Stimulated activated CD8-positive, alpha-beta memory T cell treated with anti-CD3 and anti-CD28 coated beads, Interleukin-2, amount 100 ng/mL, for 48 hours (primary cell): ENCODE measurements at places on chromosomes 2 and 18.

DNA sequence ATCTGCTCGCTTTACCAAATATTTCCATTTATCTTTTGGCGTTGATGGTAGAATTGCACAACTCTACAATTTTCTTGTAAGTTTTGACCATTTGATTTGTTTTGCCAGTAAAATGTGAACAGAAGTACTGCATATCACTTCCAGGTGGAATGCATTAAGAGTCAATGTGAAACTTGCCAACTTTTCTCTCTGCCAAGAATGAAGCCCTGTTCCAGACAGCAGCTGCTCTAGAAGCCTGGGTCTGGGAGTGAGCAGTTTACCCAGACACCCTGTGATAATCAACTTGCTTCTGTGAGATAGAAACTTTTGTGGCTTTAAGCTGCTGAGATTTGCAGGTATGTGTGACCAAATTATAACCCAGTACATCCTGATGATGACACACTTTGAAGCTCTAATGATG, 115.9 kb upstream of the SYT4 start:
- DNase-seq: no peak

- DNase-seq: no peak
Observed at GRCh38 chr2:72949642-72950041, 32.3 kb downstream of the EMX1 start.

- no peak for DNase-seq
Observed at GRCh38 chr18:72965616-72966015, 97.8 kb upstream of the NETO1 start.

DNA sequence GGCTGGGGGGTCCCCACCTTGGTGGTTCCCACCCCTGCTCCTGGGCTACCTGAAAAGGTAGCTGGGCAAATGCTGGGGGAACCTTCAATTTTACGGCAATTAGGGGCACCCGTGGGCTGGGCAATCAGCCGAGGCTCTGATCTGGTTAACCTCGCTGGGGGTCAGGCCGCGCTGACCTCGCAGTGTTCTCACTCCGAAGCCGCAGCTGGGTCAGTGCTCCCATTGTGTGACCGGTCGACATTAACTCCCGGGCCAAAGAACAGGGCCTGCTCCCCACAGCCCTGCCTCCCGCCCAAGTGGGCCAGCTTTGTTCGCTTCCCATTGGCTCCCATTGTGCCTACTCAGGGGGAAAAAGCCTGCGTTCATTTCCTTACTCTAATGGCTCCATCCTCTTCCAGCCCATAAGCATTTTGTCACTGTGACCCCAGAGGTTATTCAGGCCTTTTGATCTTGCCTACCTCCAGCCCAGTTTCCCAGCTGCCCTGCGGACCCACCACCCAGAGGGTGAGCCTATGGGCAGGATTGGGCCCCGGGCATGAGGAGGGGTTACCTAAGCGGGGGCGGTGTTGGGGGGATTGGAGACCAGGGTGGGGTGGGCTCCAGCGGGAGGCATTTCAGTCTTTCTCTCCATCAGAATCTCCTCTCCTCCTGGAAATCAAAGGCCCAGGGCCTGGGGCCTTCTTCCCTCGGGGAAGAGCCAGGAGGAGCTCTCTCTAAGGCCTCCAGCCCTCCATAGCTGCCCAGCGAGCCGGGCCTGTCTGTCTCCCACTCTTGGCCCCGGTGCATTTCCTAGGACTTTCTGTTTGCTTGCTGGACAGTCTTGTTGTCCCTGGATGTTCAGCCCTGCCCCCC, 90.1 kb downstream of the MYCN start:
- DNase-seq: no peak

GRCh38 chr2:183186296-183186695, 62.1 kb downstream of the NUP35 start:
- DNase-seq: no peak

DNA sequence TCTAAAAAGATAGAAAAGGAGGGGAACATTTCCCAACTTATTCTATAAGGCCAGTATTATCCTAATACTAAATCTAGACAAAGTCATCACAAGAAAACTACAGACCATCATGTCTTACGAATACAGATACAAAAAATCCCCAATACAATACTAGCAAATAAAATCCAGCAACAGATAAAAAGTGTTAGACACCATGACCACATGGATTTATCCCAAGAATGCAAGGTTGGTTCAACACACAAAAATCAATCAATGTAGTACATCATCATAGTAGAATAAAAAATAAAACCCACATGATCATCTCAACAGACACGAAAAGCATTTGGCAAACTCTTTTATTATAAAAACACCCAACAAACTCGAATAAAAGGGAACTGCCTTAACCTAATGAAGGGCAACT, 18.5 kb downstream of the SLC66A2 start:
- no peak for DNase-seq

- no peak for DNase-seq
Observed at GRCh38 chr2:31081492-31081891, 56.7 kb downstream of the GALNT14 start.

GRCh38 chr2:209463226-209463625, 39.4 kb downstream of the MAP2 start:
- DNase-seq: no peak

DNA sequence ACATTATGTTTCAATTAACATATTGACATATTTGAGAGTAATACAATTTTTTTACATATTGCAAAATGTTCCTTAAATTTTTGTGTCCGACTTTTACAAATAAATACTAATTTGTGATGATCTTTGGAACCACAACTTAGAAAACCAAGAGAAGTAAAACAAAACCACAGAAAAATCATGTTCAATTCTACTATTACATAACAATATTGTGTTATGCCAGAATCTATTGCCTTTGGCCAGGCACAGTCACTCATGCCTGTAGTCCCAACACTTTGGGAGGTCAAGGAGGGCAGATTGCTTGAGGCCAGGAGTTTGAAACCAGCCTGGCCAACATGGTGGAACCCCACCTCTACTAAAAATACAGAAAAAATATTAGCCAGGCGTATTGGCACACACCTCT, 92.8 kb upstream of the APCDD1 start:
- no peak for DNase-seq

- DNase-seq: no peak
Observed at GRCh38 chr2:112301171-112301584, 25.8 kb downstream of the ZC3H6 start.

DNA sequence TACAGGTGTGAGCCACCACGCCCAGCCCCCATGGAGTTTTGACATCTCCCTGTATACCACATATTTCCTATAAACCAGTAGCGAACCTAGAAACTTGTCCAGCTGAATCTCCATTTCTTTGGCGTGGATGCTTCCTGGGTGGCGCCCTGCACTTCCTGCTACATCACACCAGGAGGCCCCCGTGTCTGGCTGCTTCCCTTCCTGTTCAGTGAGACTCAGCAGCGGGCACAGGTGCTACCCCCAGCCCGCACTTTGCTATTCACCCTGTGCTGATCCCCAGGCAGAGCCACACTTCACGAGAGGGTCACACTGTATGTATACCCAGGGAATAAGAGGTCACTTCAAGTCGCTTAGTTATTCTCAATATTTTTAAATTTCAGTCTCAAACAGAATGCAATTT, 35.0 kb downstream of the CYP27C1 start:
- DNase-seq: no peak

DNA sequence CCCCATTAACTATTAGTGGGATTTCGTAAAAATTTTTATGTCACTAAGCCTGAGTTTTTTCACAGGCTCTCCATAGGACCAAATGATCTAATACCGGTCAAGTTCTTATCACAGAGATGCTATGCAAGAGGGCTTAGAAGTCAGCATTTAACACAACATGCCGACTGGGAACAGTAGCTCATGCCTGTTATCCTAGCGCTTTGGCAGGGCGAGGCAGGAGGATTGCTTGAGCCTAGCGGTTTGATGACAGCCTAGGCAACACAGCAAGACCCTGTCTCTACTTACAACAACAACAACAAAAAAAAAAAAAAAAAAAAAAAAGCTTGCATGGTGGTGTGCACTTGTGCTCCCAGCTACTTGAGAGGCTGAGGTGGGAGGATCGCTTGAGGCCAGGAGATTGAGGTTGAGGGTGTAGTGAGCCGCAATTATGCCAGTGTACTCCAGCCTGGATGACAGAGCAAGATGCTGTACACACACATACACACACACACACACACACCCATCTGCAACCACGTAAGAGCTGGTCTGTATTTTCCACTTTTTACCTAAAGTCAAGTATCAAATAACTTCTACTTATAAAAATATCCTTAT, 67.6 kb upstream of the FAM124B start:
- DNase-seq: no peak

- DNase-seq: no peak
Observed at GRCh38 chr2:176418768-176419167, 149.5 kb downstream of the MTX2 start.

GRCh38 chr2:224017957-224018356, 21.1 kb downstream of the SERPINE2 start:
- DNase-seq: no peak

DNA sequence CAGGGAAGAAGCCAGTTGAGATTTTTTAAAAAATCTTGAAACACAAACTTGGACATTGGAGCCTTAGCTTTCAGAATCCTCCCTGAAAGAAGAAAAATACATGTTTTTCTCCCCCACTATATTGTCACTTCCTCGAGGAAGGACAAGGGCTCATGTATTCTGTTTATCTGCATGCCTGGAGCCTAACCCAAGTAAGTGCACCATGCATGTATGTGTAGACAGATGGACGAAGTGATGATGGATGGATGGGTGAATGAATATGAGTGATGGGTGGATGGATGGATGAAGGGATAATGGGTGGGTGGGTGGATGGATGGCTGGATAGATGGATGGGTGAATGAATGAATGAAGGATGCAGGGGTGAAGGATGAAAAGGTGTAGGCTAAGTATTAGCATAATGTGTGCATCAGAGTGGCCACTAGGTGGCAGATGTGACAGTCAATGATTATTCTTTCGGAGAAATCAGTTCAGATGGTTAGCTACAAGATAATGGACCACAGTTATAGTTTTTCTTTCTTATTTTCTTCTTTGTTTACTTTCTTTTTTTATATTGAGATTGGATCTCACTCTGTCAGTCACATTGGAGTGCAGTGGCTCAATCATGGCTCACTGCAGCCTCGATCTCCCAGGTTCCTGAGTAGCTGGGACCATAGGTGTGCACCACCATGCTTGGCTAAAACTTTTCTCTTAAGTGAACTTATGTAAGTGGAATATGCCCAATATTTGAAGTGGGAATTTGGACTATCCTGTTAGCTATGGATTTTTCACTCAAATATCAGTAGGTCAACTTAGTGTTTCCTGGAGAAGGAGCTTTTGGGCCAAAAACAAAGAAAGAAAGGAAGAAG, 18.5 kb upstream of the CCDC93 start:
- no peak for DNase-seq

DNA sequence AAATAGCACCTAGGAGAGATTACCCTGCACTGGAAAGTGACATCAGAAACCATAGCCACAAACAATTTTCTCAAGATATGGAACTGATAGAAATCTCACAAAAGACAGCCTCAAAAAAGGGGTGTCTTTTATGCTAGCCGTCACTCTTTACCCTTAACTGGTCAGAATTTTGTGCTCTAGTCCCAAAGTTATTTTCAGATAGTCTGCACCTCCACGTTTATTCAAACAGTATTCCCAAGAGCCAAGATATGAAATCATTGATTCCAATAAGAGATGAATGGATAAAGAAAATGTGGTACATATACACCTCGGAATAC, 23.5 kb upstream of the PMAIP1 start:
- no peak for DNase-seq

DNA sequence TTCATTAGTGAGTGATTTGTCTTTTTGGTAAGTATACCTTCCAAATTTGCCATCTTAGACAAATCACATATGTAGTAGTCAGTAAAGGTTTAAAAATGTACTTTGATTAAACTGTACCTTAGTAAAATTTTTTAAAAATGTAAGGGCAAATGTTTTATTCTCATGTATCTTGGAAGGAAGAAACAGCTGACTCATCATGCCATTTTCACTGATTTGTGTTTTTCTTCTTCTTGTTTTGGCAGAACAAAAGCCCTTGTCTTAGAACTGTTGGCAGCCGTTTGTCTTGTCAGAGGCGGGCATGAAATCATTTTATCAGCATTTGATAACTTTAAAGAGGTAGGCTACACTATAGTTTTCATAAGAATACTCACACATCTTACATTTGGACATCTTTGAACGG, 136.5 kb downstream of the PRPF40A start:
- no peak for DNase-seq

DNA sequence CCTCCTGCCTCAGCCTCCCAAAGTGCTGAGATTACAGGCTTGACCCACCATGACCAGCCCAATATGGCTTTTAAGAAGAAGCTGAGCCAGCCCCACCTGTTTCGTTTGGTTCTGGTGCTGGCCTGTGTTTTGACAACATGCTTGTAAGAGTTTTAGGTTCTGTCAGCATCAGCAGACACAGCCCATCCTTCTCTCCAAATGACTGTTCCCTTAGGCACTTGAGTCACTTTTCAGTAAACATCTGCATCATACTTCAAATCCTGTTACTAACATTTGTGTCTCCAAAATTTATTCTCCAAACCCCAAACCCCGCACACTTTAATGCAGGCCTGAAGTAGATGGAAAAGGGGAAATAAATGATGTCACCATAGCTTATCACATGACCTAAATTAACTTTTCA, 1118.5 kb downstream of the TSN start:
- DNase-seq: no peak

- no peak for DNase-seq
Observed at GRCh38 chr2:217980036-217980435, 22.8 kb downstream of the TNS1 start.

DNA sequence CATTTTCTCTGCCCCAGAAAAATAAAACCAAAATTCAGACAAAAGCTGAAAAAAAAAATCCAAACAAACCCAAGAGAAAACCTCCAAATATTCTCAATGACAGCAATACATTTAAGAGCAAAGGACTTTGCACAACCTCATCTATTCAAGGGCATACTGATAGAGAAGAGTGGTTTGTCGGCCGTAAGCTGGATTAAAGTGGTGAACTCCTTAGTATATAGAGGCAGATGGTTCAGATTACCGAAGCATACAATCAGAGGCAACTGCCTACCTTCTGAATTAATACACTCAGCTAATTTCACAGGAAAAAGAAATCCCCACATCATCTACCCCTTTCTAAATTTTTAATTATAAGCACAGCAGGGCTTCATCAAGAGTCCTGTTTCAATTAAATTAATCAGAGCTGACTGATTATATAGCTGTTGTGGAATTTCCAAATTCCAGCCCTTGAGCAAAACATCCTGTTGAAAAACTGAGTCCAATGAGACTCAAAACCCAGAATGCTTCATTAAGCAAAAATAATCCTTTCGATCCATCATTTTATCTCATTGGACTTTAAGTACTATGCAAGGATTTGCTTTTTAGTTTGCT, at the start of gene CPLX4:
CPLX4 (minus strand) TSS at position 190 of the 591 bp plus-strand sequence; CDS start at position 3, 187 bp downstream.
- DNase-seq: no peak

DNA sequence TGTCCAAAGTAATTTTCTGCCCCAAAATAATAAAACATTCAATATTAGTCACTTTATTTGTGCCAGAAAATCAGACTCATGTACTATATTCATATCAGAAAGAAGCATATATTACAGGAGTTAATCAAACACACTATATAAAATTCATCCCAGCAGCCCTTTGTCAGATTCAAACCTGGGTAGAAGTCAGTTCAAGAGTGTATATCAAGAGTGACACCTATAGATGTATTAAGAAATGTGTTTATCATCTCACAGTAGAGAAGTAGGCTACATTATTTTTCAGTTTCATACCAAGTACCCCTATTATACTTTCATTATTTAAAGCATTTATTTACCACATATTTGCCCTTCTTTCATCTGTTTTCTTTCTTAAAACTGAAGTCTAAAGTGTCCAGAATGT, 193.2 kb upstream of the DDX18 start:
- no peak for DNase-seq

- DNase-seq: no peak
Observed at GRCh38 chr18:24602201-24602600, 141.8 kb downstream of the HRH4 start.
